ENCODE measurements at places on chromosomes 2 and 18. TPM values are rescaled to one million over a fixed set of nuclear protein-coding genes. Genes with fewer than 3 reads are reported as not detected.

ICOS gene
- polyA plus RNA-seq = not detected

DUSP19 gene
- polyA plus RNA-seq = 2.2 TPM

GRCh38 chr2:118148809-118149208, 60.5 kb downstream of the INSIG2 start:
- DNase-seq = no peak

GRCh38 chr2:112803691-112804521, 19.6 kb upstream of the IL1A start:
- DNase-seq = no peak

- no peak for DNase-seq
These were observed 552.4 kb downstream of the EPHA4 start for GRCh38 chr2:221019668-221020067.

RAB17 gene
- polyA plus RNA-seq = 0.25 TPM

Measured in BJ (cell line).